ENCODE measurements at places on chromosomes 2 and 18. TPM values are rescaled to one million over a fixed set of nuclear protein-coding genes. Genes with fewer than 3 reads are reported as not detected.

- DNase-seq, result no peak
Observed at GRCh38 chr18:50076277-50076676, 118.7 kb downstream of the MYO5B start.

- no peak for DNase-seq
Observed at GRCh38 chr18:48847807-48848486, 102.8 kb downstream of the SMAD7 start.

- no peak for DNase-seq
Observed at GRCh38 chr2:182854375-182855105, 11.9 kb downstream of the FRZB start.

- no peak for DNase-seq
Observed at GRCh38 chr2:71689393-71689792, 236.0 kb downstream of the DYSF start.

DNA sequence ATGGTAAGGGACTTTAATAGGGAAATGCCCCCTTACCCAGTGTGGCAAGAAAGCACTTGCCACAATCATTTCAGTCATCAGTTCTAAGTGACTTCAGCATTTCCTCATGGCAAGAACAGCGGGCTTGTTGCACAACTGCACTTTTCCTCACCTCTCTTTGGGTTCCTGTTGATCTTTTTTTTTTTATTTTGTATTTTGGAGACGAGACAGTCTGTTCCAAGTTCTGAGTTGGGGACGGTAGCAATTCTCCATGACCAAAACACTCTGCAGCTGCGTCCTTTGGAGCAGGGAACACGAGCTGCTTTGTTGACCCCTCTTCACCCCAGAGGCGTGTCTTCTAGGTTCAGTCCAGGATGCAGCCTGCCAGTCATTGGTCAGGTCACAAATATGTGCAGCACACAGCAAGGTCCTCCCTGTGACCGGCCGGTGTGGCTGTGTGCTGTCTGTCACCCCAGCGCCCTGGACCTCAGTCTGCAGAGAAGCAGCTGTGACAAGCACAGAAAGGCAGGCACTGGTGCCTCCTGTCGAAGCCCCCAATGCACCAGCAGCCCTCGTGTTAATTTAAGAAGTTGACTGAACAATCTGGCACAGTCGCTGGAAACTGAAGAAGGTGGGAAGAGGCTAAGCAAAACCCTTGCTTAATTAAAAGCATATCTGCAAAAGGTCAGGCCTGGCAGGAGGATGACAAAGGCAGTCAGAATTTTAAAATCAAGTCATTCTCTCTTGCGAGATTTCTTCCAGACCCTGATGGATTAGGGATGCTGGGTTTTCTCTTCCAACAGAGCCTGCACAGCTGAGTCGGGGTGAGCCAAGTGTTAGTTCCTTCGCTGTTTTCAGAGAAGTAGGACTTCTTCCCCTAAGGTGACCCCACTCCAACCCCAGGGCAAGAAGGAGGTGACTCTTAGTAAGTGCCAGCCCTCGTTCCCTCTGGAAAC, 96.7 kb upstream of the COPS8 start:
- DNase-seq, result no peak

- no peak for DNase-seq
Observed at GRCh38 chr18:9535430-9535991, 60.2 kb downstream of the RALBP1 start.

Gene DLGAP1
- not detected for total RNA-seq

GRCh38 chr2:122831649-122832048, 1076.2 kb downstream of the TSN start:
- DNase-seq, result no peak

DNA sequence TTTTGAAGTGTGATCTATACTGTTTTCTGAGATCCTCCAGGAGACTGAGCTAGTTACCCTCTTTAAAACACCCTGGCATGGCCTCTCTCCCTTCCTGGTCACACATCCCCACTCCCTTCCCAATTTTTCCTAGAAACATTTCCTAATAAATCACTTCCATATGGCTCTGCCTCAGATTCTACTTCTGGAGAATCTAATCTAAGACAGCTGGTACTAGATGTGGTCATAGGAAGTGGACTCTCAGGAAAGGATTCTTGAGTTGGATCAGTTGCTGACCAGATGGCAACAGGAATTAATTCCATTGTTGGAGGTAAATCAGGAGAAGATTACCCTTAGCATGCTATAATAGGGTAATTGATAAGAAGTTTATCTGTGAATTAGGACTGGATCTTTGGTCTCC, 310.5 kb downstream of the SATB2 start:
- DNase-seq, result no peak

Gene KCNK3
- total RNA-seq, result not detected

GRCh38 chr2:55116966-55117365, 66.7 kb upstream of the RTN4 start:
- no peak for DNase-seq

Gene NEU2
- not detected for total RNA-seq

Gene SLC16A14
- 0.58 TPM for total RNA-seq

- DNase-seq, result no peak
Observed at GRCh38 chr2:74511104-74511989, 2.9 kb upstream of the TLX2 start.

GRCh38 chr18:65298422-65298821, 452.4 kb upstream of the CDH7 start:
- no peak for DNase-seq

DNA sequence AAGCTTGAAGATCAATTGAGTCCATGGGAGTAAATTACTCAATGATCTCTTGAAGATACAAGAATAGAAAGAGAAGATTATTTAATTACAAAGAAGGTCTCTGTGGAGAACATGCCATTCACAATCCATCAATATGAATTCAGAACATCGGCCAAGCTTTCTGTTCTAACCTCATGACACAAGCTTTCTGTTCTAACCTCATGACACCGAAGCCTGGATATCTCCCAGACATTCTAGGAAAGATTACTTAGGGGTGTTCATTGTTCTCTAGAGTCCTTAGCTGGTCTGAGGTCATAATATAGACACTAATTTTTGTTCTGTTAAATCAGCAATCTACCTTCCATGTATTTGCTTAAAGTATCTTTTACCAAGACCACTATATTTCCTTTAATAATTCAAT, 95.5 kb downstream of the RDH14 start:
- DNase-seq, result no peak

- no peak for DNase-seq
Observed at GRCh38 chr2:144615866-144616565, 96.1 kb upstream of the ZEB2 start.

Gene FARSB
- 30.8 TPM for total RNA-seq

Gene ACP1
- 129 TPM for total RNA-seq

DNA sequence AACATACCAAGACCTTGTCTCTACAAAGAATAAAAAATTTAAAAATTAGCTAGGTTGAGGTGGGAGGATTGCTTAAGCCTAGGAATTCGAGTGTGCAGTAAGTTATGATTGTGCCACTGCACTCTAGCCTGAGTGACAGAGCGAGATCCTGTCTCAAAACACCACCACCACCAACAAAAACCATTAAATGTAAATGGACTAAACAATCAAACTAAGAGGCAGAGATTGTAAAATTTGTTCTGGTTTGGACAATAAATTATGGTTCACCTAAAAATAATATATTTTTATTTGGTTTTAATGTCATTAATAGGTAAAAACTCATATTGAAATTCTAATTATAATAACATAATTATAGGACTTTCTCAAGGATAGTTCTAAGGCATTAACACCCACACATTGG, 9.9 kb upstream of the ATIC start:
- no peak for DNase-seq

Gene ZNF804A
- not detected for total RNA-seq

DNA sequence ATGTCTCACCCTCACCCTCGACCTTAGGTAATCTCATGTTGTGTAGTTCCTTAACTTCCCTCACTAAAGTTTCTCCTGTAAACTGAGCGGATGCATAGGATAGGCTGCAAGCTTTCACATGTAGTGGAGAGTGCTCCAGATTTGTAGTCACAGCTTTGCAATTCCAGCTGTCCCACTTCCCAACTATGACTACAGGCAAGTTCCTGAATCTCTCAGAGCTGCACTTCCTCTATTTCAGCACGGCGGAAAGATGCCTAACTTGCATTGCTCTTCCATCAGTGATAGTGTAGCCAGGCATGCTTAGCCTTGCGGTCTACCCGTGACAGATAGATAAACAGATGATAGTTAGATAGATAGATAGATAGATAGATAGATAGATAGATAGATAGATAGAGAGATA, 183.1 kb upstream of the CCDC68 start:
- no peak for DNase-seq

Gene MRPL33
- 70.5 TPM for total RNA-seq

- peak; percentile 59 for DNase-seq
Observed at GRCh38 chr18:2847317-2848246, 776 bp downstream of the EMILIN2 start.

- no peak for DNase-seq
Observed at GRCh38 chr18:30676053-30676480, 366.5 kb downstream of the DSC3 start.

Gene DRC1
- not detected for total RNA-seq

DNA sequence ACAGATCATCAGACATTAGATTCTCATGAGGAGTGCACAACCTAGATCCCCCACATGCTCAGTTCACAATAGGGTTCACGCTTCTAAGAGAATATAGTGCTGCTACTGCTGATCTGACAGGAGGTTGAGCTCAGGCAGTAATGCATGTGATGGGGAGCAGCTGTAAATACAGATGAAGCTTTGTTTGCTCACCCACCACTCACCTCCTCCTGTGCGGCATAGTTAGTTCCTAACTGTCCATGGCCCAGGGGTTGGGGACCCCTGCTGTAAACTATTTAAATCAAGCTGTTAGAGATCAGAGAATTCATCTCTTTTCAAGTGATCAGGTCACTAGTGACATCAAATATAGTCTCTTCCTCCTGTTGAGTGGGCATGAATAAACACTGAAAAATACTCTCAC, 88.8 kb upstream of the ACVR2A start:
- DNase-seq, result no peak

DNA sequence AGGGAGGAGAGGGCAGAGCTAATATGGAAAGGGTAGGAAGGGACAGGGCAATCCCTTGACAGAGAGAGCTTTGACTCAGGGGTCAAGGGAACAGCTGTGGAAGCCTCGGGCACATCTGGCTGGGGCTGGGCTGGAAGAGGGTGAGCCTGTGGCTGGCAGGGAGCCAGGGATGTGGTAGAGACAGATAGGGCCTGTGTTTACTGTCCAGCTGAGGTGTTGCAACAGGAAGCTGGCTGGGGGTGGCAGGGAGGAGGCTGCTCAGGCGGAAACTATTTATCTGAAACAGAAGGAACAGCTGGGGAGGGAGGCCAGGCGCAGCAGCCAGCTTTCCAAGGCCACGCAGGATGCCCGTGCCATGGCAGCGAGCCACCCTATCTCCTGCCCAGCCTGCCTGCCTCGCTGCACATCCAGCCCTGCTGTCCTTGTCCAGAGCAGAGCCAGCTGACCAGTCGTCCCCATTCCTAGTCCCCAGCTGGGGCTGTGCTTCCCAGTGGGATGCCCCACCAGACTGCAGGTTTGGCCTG, 264.7 kb downstream of the CYP26B1 start:
- no peak for DNase-seq

Gene ESPNL
- total RNA-seq, result 0.18 TPM

DNA sequence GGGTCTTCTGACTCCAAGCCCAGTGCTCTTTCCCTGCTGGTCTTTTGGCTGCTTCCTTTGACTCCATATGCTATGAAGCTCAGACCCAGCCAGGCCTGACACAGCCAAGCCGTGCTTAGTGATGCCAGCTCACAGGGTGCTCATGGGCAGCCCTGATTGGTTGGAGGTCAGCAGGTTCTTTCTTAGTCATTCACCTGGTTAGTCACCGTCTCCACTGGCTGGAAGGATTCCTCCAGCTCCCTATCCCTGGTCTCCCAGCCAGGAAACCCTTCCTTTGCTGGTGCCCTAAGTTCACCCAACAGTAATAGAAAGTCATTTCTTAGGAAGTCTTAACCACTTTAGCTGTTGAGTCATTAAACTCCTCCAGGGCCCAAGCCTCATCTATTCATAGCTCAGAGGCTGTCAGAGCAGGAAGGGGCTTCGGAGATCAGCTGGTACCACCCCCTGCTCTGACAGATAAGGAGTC, 3.9 kb downstream of the KCNK3 start:
- DNase-seq, result no peak

All from activated naive CD4-positive, alpha-beta T cell treated with anti-CD3 and anti-CD28 coated beads, Interleukin-2, amount 50 U/mL, for 72 hours (primary cell).